ENCODE measurements at places on chromosomes 1 and 21. TPM values are rescaled to one million over a fixed set of nuclear protein-coding genes. Genes with fewer than 3 reads are reported as not detected.

DNA sequence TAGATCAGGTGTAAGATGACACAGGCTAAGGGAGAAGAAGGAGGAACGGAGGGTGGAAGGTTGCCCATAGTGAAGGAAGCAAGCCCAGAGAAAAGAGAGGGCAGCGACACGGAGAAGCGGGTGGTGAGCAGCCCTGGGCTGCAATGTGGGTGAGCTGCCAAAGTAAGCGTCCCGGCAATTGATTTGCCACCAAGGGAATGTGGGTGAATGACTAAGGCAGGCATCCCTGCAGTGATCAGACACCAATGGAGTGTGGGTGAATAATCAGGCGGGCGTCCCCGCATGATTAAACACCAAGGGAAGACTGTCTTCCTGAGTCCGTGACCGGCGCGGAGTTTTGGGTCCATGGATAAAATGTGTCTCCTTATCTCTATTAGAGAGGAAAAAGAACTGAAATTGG, 79.6 kb downstream of the UCHL5 start:
- H3K36me3 ChIP-seq, result peaks cover 2% of the 10 kb centered on the region
- no peaks in the 10 kb centered on the region for H3K27me3 ChIP-seq
- no peak overlapping the region for H3K27ac ChIP-seq
- H3K4me1 ChIP-seq, result no peaks in the 10 kb centered on the region
- no peak overlapping the region for H3K4me3 ChIP-seq
- no peak for DNase-seq

DNA sequence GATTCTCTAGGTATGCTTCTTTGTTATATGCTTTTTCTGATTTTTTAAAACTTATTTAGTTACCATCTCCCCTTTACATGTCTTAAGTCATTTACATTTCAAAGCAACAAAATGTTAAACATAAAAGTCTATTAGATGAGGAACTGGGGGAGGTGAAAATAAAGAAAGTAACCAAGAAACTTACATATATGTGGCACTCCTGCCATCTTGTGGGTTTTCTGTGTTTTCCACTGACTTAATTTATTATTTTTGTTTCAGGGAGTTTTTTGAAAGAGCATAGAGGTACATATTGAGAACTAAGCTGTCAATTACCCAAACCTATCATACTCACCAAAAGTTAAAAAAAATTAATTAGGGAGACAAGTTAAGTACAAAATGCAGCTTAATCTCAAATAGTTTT, 1531.1 kb downstream of the MRPL39 start:
- H3K36me3 ChIP-seq, result no peaks in the 10 kb centered on the region
- H3K4me1 ChIP-seq, result no peaks in the 10 kb centered on the region
- DNase-seq, result no peak
- H3K27ac ChIP-seq, result no peak overlapping the region

DNA sequence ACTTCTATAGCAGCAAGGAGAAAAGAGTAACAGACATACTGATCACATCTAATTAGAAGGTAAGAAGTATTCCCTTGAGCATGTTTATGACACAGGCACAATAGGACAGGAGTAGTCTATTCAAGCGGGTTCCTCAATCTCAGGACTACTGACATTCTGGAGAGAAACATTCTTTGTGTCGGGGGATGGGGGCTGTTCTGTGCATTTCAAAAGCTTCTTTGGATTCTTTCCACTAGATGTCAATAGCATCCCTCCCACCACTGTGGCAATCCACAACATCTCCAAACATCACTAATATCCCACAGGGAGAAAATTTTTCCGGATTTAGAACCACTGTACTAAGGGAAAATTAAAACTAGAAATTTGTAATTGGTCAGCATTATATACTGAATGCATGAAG, 56.9 kb downstream of the ADAMTS5 start:
- H3K27ac ChIP-seq, result no peak overlapping the region
- peaks cover 9% of the 10 kb centered on the region for H3K4me1 ChIP-seq

- peaks cover 36% of the 10 kb centered on the region for H3K27me3 ChIP-seq
- DNase-seq, result no peak
- no peaks in the 10 kb centered on the region for H3K36me3 ChIP-seq
- no peak overlapping the region for H3K27ac ChIP-seq
- no peak overlapping the region for H3K4me3 ChIP-seq
Observed at GRCh38 chr1:86758570-86758969, 54.2 kb downstream of the SH3GLB1 start.

GRCh38 chr21:44286716-44287632, 1.3 kb downstream of the AIRE start:
- no peak overlapping the region for H3K27ac ChIP-seq
- H3K4me3 ChIP-seq, result no peak overlapping the region
- no peaks in the 10 kb centered on the region for H3K36me3 ChIP-seq
- peaks cover 15% of the 10 kb centered on the region for H3K4me1 ChIP-seq
- no peak for DNase-seq

- DNase-seq, result no peak
- no peaks in the 10 kb centered on the region for H3K36me3 ChIP-seq
- H3K27me3 ChIP-seq, result no peaks in the 10 kb centered on the region
Observed at GRCh38 chr1:159678939-159679338, 35.5 kb downstream of the CRP start.

Gene HPDL
- total RNA-seq, result 2.4 TPM

Gene PRR9
- not detected for total RNA-seq

Gene TNNT2
- 37.1 TPM for total RNA-seq

Gene CSF3R
- total RNA-seq, result 2.8 TPM

Gene LENEP
- total RNA-seq, result 1.3 TPM

Gene FMO3
- total RNA-seq, result not detected

Gene ETV3
- total RNA-seq, result 57.8 TPM
